ENCODE measurements at places on chromosomes 1 and 21. TPM values are rescaled to one million over a fixed set of nuclear protein-coding genes. Genes with fewer than 3 reads are reported as not detected.
A peak's percentile ranks its signal among the peaks of the same experiment; 100 is the strongest.

GRCh38 chr1:239547987-239548386 is 161.6 kb downstream of the CHRM3 start:
- no peak for DNase-seq

GRCh38 chr1:206112600-206113301 is 4.4 kb downstream of the AVPR1B start:
- no peak for DNase-seq

Gene RPE65
- not detected for total RNA-seq

- no peak for DNase-seq
These were observed 122.5 kb downstream of the KIF26B start for GRCh38 chr1:245277276-245277675.

GRCh38 chr1:229286099-229286766 is 15.3 kb downstream of the RAB4A start:
- no peak for DNase-seq

GRCh38 chr1:11478571-11479374 is at the start of gene DISP3:
Gene DISP3 (plus strand): TSS chr1:11479155. CDS start chr1:11500993, 21,838 bp downstream.
- DNase-seq, result peak; percentile 44

Gene OR2M7
- not detected for total RNA-seq

- no peak for DNase-seq
These were observed 604.8 kb upstream of the CXADR start for GRCh38 chr21:16908077-16908476.

DNA sequence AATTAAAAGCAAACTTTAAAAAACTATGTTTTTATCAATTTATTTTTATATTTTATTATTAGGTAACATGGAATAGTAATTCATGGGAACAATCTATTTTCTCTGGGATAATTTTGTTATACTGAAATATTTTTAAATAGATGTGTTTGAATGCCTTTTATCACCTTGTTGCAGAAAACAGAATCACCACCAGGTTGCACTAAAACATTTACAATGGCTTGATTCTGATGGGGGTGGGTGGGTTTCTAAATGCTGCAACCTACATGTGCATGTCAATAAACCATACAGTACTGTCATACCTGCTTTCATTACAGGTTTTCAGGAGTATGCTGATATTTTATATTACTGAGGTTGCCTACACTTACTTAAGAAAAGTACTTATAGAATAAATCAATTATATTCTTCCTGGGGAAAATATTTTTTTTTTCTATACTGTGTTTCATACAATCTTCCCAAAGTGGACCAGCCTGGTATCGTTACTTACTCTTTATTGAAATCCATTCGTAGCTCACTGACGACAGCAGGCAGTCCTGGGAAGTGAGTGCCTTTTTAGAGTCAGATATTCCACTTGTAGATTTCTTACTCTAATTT is 132.8 kb downstream of the PTPRC start:
- no peak for DNase-seq

- DNase-seq, result no peak
These were observed 11.9 kb downstream of the ALPL start for GRCh38 chr1:21520899-21521716.

- no peak for DNase-seq
These were observed 52.0 kb downstream of the FOXJ3 start for GRCh38 chr1:42282867-42283583.

Gene LRRC42
- 16.1 TPM for total RNA-seq

Gene BMP8B
- 0.24 TPM for total RNA-seq

DNA sequence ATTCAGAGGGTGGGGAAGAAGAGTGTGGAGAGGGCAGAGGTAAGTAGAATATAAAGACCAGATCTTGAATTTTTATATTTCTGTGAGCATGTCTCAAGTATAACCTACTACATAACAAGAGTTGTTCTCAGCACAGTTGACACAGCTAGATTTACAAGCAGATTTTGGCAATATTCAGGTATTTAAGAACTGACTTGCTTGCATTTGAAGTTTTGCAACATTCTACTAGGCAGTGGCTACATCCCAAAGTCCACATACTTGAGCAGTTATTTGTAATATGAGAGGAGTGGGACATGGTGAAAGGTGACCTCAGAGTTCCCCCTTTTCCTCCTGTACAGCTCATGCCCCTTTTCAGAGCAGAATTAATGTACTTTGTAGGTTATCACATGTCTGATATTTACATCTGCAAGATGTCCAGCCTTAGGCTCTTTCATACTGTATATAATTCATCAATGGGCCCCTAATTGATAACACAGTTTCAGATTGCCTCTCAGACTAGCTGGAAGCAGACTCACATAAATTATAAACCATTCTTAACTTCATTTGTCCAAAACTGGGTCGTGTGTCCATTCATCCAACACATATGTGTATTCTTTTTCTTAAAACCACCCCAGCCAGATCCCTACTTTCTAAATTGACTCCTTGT is 136.7 kb upstream of the RAVER2 start:
- no peak for DNase-seq

DNA sequence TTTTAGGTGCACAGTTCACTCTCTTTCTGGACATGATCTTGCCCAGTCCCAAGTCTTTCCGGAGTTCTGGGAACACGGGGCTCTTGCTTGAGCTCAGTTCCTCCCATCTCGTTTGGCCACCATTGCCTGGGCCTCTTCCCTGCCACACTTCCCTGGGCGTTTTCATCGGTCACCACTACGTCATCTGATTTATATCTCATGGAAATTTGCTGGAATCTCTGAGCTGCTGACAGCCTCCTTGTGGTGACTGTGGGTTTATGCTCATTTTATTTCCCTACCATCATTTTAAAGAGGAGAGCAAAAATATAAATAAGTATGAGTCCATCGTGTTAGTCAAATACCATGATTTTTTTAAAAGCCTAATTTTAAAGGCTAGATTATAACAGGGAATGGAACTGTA is 449.1 kb upstream of the KAZN start:
- DNase-seq, result no peak

- DNase-seq, result no peak
These were observed 1603.7 kb downstream of the PLA2G4A start for GRCh38 chr1:188432427-188432826.

Gene C8A
- not detected for total RNA-seq

Gene TMPRSS3
- total RNA-seq, result not detected

DNA sequence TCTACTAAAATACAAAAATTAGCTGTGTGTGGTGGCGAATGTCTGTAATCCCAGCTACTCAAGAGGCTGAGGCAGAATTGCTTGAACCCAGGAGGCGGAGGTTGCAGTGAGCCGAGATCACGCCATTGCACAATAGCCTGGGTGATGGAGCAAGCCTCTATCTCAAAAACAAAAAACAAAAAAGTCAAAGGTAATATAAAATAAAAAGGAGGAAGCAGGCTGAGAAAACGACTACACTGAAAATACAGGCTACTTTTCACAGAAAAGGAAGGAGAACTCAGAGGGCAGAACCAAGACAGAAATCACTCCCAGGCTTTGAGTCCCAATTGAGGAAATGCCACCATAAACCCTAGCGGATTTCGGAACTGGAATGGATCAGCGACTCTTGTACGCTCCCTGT is 5.9 kb upstream of the A3GALT2 start:
- no peak for DNase-seq

DNA sequence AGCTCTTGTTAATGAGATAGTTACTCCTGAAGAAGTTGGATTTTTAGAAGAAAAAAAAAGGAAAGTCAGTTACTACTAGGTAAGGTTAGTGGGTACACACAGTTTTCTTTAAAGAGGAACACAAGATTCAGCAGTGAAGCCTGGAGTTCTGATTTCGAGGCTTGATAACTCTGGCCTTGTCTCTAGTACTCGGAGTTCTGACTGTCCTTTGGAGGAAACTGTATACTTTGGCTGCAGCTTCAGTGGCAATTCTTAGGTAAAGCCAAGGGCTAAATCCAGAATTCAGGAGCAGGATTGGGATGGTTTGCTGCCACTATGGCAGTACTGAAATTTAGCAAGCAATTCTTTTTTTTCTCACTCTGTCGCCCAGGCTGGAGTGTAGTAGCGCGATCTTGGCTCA is 9.2 kb downstream of the ACADM start:
- DNase-seq, result no peak

- no peak for DNase-seq
These were observed 64.6 kb upstream of the FMN2 start for GRCh38 chr1:240027059-240027462.

DNA sequence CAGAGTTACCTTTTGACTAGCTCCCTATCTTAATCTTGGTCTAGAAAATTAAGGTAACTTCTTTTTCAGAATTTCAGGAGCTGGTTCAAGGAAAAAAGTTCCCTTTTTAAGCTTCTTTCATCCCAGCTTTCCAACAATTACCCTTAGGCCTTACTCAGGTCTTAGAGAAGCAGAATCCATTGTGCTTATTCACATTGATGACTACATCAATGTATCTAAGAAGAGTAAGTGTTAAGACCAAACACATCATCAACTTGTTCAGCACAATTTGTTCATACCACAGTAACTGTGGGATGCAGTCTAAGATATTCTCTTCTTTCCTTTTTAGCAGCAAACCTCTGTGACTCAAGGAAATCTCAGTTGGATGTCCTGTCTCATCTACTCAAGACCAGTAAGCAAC is 4.1 kb downstream of the MRPL9 start:
- DNase-seq, result no peak

Gene SH2D2A
- total RNA-seq, result 0.66 TPM

Gene RAB42
- total RNA-seq, result 0.51 TPM

- DNase-seq, result no peak
These were observed 306.7 kb downstream of the DSCAM start for GRCh38 chr21:40540216-40540615.

Gene MSH4
- total RNA-seq, result 0.18 TPM

DNA sequence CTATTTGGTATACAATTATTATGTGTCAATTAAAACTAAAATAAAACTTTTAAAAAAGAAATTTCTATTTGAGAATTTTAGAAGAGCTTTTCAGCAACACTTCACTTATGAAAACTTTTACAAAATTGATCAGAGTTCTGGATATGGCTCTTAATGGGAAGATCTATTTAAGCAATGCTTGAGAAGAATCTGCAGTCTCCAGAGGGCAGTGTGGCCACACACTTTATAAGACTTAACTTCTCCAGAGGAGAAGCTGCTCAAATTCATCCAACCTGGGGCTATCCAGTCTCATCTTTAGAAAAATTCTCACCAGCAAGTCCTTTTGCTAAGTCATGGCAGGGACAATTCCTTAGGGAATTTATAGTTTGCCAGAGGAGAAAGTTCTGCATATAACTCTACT is 25.2 kb upstream of the AGO1 start:
- no peak for DNase-seq

Gene SYT11
- total RNA-seq, result 15.2 TPM

- no peak for DNase-seq
These were observed 1.7 kb upstream of the RIPK4 start for GRCh38 chr21:41768437-41769042.

- DNase-seq, result peak; percentile 66
These were observed 3.6 kb upstream of the KIAA2013 start for GRCh38 chr1:11929849-11930248.

Gene TINAGL1
- 139 TPM for total RNA-seq

Gene SRGAP2C
- total RNA-seq, result 9.0 TPM

Gene BARHL2
- not detected for total RNA-seq

- DNase-seq, result no peak
These were observed 25.9 kb downstream of the UTP25 start for GRCh38 chr1:209853676-209854075.

Gene TNFRSF4
- 4.8 TPM for total RNA-seq

Measured in heart right ventricle (tissue), 16 donors.